CD4-positive, alpha-beta T cell treated with Interleukin-6 at 100 ng/mL for 8 hours (primary cell): ENCODE measurements at places on chromosomes 11 and 22.

- DNase-seq, result no peak
Measured at GRCh38 chr11:112339566-112339965, 78.9 kb upstream of the PLET1 start.

DNA sequence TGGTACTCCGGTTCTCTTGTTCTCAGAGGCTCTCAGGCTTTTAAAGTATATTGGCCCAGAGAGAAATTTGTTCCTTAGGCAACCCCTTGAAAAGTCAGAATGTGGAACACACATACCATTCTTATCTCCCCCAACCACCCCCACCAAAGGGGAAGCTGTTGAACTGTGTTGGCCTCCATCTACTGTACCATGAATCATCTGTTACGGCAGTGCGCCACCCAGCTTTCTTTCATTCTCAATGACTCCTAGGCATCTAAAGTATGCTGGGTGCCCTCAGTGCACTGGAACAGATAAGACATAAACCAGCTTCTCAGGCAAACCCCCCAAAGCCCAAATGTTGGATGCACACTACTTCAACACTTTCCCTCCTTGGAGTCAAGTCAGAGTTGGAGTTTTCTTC lies 696.2 kb upstream of the TENM4 start:
- DNase-seq, result no peak

DNA sequence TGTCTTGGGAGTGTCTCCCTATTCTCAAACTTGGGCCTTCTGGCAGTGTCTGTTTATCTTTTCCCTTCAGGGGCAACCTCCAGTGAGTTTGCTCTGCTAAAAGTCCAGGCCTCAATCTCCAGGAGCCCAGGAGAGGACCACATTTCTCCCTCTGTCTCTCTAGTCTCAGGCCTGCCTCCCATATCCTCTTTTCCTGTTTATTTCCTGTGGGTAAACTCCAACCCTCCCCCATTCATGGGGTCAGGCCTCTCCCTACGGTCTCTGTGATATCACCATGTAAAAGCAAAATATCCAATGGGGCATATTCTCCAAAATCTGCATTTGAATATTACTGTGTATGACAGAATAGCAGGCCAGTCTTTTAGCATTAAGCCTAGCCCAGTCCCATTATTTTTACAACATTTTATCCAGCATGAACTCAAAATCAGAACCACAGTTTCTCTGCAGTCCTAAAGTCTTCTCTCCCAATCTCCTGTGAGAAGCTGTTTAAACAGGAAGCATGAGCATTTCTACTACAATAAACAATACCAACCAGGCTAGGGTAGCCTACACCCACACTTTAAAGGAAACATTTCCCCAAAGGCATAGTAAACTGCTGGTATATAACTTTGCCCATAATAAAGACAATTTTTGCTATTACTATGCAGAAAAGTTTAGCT lies 18.0 kb upstream of the TMEM135 start:
- no peak for DNase-seq

- DNase-seq, result no peak
Measured at GRCh38 chr11:116353589-116353988, 419.2 kb downstream of the BUD13 start.

DNA sequence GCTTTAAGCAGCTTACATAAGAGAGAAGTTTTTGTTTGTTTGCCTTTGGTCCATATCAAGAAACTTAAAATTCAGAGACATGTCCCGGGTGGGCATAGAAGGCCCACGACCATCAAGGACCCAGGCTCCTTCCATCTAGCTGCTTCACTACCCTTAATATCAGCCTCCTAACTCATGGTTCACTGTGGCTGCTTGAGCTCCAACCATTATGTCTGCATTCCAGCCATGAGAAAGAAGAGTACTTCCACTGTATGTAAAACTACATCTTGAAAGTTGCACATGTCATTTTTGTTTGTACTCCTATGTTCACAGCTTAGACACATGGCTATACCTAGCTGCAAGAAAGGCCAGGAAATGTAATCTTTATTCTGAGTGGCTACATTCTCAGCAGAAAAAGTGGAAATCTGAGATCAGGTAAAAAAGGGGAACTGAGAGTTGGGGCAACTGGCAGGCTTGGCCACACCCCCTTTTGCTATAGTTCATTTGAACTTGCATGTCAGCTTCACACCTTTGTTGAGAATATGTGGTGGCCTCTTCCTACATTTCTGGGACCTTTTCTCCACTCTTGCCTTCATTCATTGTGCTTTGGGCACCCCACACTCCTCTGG lies 81.3 kb upstream of the TP53I11 start:
- DNase-seq, result no peak

DNA sequence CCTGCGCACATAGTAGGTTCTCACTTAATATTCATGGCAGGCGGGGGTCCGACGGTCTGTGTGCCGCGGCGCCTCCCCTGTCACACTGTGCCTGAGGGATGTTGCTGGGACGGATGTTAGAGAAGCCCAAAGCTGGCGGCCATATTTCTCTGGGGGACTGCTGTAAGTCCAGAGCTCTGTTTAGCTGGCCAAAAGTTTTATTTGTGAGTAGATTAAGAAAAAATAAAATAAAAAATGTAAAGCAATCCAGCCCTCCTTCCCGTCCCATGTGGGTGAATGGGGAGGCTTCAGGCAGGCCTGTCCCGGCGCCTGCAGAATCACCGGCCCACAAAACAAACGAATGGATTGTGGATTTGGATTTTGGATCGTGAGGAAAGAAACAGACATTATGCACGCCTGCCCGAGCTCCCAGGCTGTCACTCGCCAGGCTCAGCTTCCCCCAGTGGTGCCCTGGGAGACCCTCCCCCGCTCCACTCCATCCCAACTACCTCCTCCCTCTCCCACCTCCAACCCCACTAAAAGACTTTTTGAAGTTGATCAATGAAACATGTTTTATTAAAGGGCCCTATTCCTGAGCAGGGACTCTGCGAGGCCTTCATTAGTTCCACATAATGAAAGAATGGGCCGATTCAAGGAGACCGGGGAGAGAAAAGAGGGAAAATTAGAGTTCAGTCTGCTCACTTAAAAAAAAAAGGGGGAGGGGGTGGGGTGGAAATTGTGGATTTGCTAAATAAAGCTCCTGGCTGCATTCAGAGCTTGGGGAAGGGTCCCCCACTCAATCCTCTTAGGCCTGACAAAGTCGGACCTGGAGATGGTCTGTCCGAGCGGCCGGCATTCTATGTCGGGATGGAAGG lies 20.4 kb upstream of the SCUBE1 start:
- no peak for DNase-seq

DNA sequence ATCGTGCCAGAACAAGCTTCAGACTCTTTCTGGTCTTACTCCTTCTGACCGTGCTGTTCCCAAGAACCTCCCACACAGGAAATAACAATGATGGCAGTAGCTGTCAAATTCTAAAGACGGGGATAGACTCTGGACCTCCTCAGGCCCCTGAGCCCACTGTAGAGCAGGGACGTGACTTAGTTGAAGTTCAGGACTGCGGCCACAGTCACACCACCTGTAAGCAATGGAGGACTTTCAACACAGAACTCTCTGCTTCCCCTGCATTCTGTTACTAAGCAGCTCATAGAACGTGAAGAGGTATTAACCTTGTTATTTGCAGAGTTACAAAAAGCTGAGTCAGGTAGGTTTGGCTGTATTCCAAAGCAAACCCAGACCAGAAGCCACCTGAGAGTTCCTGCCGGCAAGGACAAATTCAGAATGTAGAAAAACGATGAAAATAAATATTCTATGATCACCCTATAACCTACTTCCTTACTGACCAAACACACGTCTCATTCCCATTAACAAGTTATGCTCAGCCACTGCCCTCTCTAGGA lies 12.7 kb downstream of the TMEM45B start:
- DNase-seq, result no peak

GRCh38 chr22:48894064-48894671 lies 933.5 kb downstream of the BRD1 start:
- no peak for DNase-seq

DNA sequence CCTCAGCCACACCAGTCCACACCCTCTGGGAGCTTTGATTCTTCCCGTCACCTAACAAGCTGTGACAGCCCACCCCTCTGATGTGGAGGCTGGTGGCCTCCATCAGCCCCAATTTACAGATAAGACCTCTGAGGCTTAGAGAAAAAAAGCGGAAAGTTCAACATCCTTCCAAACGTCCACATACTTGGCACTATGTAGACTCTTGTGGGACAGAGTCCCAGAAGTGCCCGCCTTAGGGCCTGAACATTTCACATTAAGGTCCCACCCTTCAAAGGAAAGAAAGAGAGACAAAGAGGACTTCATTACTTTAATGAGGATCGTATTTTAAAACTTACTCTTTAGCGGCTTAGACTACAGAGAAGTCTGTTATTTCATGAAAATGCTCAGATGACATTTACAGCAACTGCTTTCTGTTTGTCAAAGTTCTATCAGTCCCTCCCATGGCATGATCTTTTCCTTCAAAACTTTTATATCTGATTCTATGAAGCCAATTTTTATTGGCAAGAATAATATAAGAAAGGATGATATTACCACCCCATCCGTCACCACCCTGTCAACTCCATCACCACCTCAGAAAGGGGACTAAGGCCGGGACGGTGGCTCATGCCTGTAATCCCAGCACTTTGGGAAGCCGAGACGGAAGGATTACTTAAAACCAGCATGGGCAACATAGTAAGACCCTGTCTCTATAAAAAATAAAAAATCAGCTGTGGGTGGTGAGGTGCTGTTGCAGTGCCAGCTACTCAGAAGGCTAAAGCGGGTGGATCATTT lies 15.7 kb upstream of the SCGB1A1 start:
- no peak for DNase-seq

DNA sequence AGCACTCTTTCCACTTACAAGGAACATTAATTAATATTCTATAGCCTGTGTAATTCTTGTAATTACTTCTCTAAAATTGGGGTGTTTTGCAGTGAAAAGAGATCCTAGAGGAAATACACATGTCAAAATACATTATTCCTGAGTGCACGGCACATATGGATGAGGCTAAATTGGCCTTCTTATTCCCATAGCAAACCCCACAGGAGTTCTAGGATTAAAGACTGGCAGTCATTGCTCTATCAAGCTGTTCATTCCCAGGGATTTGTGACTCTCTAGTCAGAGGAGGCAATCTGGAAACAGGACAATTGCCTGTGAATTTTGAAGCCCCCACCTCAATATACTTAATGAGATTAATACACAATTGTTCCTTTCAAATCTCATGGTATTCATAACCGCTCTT lies 145.9 kb upstream of the OPCML start:
- DNase-seq, result no peak

- no peak for DNase-seq
Measured at GRCh38 chr22:48662476-48663135, 1165.1 kb downstream of the BRD1 start.

- no peak for DNase-seq
Measured at GRCh38 chr11:71267807-71268421, 15.5 kb upstream of the SHANK2 start.

DNA sequence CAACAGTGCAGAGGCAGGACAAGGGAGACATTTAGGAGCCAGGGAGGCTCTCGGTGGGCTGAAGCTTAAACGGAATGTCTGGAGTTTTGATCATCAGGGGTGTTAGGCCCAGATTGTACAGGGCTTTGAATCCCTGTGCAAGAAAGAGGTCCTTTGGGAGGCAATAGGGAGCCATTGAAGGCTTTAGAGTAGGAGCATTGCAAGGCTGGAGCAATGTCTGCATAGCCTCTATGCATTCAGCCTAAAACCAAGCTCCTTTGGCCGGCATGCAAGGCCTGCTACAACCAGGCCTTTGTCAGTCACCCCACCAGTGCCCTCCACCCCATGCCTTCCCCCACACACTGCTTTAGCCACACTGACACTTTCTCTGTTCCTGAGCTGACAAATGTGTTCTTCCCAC lies 47.4 kb upstream of the FGF3 start:
- DNase-seq, result no peak

- DNase-seq, result no peak
Measured at GRCh38 chr11:118873804-118874203, 9.9 kb upstream of the CXCR5 start.

DNA sequence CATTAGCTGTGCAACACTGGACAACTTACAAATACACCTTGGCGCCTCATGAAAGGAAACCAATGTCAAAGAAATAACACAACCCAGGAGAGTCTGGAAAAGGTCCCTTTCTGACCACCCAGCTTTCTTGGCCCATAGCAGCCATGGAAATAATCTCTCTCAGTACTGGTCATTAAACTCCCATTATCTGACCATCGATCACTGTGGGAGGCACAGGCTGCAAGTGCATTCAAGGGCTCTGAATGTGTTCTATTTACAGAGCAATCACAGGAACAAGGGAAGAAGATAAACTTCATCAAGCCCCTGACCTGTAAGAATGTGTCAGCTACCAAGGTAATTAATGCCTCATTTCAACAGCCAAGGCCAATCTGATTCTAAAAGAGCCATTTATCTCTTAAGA lies 40.1 kb downstream of the CTSC start:
- DNase-seq, result no peak
